Fibroblast of villous mesenchyme (primary cell): ENCODE measurements at places on chromosomes 6 and 20.
A peak's percentile ranks its signal among the peaks of the same experiment; 100 is the strongest.

DNA sequence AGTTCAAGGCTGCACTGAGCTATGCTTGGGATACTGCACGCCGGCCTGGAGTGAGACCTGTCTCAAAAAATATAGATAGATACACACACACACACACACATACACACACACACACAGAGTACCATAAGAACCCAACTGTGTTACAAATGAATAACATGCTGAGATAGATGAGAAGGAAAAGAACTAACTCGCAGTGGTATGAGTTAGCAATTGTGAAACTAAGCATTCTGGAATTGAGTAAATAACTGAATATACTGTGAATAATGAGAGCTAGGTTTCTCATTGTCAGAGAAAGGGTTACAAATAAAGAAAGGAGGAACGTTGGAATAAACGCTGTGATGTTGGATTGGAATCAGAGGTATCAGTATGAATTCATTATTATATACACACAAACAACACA is 14.6 kb upstream of the FAXC start:
- DNase-seq = no peak

GRCh38 chr6:169970306-169970988 is 219.0 kb downstream of the ERMARD start:
- DNase-seq = no peak

DNA sequence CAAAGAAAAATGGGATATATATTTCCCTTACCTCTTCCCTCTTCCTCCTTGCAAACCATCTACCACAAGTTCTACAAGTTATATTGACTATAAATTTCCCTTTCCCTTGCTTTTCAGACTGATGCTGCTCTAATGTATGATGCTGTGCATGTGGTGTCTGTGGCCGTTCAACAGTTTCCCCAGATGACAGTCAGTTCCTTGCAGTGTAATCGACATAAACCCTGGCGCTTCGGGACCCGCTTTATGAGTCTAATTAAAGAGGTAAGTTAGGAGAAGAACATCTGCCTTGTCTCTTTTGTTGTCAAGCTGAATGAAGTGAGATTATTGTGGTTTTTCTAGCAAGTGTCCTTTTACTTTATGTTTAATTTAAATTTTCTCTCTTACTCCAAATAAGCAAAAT is 406.0 kb downstream of the GRIK2 start:
- DNase-seq = no peak

- DNase-seq = no peak
Measured at GRCh38 chr6:110050440-110050813, 72.3 kb downstream of the GPR6 start.

DNA sequence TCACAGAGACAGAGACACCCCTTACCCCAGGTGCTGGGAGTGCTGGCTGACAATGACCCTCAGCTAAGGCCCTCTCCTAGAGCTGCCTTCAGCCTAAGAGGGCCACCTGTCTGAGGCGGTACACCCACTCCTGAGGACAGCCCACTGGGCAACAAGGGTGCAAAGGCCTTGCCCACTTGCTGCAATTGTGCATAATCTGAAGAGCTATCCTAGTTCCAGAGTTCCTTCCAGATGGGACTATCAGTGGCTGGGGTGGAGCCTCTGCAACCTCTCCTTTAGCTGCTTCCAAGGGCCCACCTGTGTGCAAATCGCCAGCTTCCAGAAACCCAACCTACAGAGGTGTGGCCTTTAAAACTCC is 87.5 kb downstream of the PREX1 start:
- no peak for DNase-seq

GRCh38 chr20:51452734-51453365 is 89.7 kb downstream of the NFATC2 start:
- no peak for DNase-seq

DNA sequence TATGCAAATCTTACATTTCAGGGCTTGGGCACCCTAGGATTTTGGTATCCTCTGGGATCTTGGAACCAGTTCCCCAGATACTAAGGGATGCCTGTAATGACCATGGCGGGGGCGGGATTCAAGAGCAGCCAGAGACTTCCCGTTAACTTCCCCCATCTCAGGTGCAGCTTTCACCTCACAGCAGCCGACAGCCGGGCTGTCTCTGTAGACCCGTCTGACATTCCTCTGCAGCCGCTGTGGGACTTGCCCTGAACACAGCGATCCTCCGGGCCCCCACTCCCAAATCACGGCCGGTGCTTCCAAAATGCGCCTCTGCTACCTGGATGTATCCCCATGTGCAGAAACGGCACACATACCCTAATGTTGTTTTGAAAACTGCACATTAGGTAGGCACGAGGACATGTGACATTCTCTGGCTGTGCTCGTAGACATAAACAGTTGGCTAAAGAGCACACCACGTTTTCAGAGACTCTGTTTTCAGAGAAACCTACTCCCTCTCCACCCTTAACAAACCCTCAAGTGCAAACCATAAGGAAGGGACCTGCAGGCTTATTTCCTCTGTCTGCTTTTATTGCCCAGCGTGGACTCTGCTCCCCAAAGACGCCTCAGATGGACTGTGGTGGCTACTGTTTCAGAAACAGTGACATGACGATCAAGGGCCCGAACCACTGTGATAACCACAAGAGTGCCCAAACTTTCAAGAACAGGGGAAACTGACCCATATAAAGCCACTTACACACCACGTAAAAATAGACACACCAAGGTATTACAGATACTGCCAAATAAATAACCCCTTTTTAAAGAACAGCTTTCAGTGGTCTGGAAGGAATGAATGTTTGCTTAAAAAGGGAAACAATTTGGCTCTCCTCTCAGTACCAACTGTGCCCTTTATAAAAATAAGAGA is 72.9 kb upstream of the FOXC1 start:
- DNase-seq = no peak

DNA sequence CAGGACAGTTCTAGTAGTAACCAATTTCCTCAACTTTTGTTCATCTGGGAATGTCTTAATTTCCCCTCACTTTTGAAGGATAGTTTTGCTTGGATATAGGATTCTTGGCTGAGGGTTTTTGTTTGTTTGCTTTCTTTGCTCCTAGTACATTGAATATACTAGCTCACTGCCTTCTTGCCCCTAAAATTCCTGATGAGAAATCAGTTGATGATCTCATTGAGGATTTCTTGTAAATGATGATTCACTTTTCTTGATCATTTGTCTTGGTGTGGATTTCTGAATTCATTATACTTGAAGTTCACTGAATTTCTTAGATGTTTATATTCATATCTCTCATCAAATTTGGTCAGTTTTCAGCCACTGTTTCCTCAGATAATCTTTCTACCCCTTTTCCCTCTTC is 49.1 kb upstream of the PRDM1 start:
- no peak for DNase-seq

DNA sequence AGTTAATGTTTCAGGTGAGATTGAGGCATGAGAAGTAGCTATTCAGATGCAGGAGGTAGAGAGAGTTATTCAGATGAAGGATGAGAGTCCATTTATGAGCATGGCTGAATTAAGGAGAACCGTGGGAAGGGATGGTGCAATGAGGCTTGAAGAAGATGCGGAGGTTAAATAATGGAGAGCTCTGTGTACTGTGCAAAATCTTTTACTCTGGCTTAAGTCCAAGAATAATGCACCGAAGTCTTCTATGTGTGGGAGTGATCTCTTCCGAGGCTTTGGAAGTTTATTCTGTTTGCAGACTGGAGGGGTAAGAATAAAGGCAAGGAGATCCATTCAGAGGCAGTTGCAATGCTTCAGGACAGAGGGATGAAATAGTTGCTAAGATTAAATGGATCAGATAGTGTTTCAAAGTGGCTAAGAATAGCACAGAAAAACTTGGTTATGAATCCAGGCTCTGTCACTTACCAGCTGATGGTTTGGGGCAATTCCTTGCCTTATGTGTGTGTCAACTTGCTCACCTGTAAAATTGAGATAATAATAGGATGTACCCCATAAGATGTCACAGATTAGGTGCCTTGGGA is 467.1 kb downstream of the HDGFL1 start:
- no peak for DNase-seq

DNA sequence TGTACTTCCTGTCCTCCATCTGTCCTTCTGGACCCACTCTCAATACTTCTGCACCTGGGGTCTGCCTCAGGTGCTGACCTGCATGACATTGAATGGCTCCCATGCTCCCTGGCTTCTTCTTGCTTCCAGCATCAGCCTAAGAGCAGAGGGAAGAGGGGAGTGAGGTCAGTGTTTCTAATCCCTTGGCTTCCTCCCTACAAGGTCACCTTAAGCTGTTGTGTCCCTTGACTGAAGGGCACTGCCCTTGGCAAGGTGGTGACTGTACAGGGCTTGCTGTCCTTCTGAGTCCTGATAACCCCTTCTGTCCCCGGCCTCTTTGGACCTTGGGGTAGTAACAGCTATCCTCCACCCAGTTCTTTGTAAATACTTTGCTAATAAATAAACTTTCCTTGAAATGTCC is 9.6 kb downstream of the HLA-DMB start:
- no peak for DNase-seq

- peak; percentile 57 for DNase-seq
Measured at GRCh38 chr6:165889636-165890403, 226.8 kb upstream of the PDE10A start.

- peak; percentile 60 for DNase-seq
Measured at GRCh38 chr20:48339190-48339985, 488.4 kb downstream of the PREX1 start.

DNA sequence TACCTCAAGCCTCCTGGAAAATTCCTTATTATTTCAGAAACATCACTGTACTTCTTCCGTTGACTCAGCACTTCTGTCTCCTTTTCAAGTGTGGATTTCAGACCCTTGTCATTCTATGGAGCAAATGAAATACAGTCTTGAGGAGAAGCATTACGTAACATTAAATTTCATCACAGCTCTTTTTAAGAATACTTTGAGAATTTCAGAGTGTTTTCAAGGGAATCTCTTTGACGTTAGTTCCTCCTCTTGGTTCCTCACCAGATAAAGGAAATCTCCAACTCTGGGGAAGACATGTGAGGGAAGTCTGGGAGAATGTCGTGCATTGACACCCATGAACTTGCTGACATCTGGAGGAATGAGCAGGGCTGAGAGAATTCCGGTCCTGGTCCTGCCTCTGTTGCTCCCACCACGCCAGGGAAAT is 32.3 kb downstream of the UST start:
- DNase-seq = peak; percentile 60

DNA sequence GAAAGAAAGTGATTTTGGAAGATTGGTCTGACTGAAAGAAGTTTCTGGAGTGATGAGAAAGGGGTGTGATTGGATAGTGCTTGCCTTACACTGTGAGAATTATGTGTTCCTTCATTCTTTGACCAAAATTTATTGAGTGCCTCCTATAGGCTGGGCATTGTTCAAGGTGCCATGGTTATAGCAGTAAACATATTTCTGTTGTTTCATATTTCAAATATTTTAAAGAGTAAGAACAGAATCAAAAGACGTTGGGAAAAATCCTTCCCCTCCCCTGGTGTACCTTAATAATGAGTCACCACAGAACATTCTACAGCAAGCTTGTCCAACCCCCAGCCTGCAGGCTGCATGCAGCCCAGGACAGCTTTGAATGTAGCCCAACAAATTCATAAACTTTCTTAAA is 78.6 kb downstream of the GCLC start:
- DNase-seq = peak; percentile 33

- DNase-seq = no peak
Measured at GRCh38 chr6:8633762-8634161, 198.4 kb upstream of the SLC35B3 start.

DNA sequence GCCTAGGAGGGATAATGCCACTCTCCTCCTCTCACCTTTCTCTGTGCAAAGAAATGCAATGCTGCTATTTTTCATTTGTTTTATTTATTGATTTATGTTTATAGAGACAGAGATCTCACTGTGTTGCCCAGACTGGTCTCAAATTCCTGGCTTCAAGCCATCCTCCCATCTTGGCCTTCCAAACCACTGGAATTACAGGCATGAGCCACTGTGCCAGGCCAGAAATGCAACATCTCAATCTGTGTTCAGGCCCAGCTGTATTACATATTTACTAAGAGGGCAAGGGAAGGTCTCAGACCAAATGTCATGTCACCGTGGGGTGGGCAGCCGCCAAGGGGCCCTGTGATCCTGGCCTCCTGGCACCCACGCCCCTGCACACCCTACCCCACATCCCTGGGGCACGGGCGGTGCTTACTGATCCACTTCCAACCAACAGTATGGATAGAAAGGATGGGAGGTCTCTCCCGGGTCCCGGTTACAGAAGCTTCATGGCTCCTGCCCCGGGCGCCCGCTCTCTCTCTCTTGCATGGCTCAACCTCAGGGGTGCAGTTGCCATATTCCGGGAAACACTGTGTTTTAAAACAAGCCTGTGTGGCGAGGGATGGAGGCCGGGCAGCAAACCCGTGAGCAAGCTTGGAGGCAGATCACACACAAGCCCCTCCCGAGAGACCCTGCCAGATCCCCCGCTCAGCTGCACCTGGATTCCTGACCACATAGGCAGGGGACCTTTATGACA is 111.8 kb downstream of the AGPAT4 start:
- peak; percentile 54 for DNase-seq

GRCh38 chr20:50655311-50655880 is 35.9 kb downstream of the RIPOR3 start:
- peak; percentile 98 for DNase-seq

DNA sequence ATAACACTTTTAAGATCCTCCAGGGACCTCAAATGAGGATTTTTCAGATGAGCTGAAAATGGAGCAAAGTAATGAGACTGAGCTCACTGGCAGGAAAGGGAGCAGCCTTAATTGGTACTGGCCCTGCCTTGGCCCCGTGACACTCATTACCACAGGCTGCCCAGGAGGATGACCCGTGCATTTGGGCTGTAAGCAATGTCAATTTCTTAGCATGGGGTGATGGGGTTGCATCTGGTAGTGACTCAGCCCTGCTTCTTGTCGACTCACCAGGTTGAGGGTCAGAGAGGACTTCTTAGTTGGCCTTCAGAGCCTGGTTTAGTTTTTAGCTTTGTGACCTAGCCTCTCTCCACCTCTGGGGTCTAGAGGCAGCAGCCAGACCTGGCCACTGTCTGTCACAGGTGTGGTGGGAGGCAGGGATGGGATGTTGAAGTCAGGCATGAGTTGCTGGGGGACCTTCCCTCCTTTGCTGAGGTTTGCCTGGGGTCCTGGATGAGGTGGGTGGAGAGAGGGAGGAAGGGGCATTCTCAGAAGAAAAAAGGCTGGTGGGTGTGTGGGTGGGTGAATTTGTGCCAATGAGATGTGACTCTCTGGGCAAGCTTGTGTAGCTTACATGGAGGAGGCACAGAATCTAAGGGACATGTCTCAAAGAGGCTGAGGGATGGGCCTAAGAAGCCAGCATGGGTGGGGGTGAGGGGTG is 25.9 kb upstream of the EPB41L1 start:
- peak; percentile 75 for DNase-seq
